ENCODE measurements at places on chromosomes 5 and 9.

DNA sequence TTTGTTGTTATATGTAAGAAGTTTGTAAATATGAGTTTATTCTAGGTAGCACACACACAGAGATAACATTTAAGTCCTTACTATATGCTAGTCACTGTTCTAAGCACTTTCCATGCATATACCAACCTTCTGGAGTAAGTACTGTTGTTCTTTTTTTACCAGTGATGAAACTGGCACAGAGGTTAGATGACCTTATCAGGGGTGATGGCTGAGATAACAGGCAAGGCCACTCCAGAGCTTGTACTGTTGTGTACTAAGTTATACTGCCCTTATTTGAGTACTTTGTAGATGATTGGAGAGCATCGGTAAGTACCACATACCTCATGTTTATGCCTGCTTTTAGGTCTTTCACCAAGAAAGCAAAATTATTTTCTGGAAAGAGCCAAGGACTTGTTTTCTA is 6.2 kb downstream of the POLR1E start:
- DNase-seq = no peak

DNA sequence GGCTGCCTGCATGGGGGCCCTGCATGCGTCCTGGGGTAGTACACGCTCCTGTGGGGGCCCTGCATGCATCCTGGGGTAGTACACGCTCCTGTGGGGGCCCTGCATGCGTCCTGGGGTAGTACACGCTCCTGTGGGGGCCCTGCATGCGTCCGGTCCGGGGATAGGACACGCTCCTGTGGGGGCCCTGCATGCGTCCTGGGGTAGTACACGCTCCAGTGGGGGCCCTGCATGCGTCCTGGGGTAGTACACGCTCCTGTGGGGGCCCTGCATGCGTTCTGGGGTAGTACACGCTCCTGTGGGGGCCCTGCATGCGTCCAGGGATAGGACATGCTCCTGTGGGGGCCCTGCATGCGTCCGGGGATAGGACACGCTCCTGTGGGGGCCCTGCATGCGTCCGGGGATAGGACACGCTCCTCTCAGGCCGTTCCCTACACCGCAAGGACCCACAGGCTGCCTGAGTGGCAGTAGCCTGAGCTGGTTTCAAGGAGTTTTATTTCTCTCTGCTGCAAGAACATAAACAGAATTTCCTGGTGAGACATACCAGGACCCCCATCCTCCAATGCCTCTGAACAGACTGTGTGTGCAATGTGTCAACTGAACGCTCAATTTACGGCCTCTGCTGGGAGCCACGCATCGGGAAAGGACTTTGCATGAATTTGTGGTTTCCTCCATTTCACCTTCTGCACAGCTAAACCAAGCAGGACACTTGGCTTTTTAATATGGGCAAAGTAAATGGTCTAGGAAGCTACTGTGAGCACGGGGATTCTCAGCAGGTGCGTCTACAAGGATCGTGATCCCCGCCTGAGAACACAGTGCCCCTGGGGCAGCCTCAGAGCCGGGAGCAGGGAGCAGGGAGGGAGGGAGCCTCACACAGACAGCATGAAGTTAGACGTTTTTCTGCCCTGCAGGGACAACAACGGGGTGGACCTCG is 48.9 kb upstream of the CLPTM1L start:
- DNase-seq = no peak

DNA sequence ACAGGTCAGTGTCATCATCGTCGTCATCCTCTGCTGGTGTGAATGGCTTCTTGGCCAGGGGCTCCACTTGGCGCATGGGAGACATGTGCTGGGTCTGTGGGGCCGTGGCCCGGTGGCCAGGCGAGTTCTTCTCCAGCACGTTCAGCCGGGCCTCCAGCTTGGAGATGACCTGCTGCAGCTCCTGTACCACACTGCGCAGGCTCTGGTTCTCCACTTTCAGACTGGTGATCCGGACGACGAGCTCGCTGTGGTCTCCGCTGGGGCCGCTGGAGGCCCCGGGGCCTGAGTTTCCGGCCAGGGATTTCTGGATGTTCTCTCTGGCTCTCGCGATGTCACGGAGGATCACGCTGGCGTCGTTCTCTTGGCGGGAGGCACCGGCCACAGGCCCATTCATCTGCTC is 40.6 kb downstream of the ZNF484 start:
- no peak for DNase-seq

DNA sequence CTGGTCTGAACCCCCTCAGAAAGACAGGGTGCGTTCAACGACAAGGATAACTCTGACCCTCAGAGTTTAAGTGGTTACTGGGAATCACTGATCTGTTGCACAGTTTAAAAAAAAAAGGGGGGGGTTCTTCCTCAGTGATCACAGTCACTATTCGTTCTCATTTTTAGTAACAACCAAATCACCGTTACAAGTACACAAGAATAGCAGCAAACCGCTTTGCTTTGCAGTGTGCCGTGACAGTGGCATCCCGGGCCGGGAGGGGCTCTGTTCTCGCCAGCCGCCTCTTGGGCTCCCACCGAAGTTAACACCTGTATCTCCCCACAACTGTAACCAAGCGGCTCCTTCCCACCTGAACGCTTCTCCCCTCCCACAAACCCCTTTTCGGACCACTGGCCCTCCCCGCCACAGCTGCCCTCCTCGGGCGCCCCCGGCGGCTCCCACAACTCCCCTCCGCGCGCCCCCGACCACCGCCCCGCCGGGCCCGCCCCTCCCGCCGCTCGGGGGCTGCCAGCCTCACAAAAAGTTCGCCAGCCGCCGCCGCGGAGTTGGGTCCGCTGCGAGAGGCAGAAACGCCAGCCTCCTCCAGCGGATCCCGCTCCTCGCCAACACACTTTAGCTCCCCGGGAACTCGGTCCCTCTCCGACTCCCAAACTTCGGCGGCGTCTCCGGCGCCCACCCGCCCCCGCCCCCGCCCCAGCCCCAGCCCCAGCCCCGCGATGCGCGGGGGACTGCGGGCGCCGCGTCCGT is 1.2 kb downstream of the SSBP2 start:
- DNase-seq = peak; percentile 72

GRCh38 chr5:62603934-62604333 is 25.3 kb downstream of the LRRC70 start:
- no peak for DNase-seq

- no peak for DNase-seq
These were observed 26.4 kb downstream of the ARHGEF28 start for GRCh38 chr5:73652391-73652790.

DNA sequence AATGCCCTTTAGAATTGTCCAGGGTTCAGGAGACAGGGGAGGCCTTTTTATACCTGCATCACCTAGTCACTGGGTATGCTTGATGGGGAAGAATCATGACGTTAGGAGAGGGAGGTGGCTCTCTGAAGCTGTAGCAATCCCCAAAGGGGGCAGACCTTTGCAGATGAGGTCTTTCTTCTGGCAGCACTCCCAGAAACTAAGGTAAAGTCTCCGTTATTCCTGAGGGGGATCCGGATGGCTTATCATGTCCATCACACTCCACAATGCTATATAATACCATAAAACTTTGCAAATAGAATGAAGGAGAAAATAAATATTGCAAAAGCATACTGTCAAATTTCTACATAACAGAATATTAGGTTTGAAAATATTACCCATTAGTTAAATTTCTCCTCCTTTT is 21.5 kb upstream of the CAST start:
- no peak for DNase-seq

- no peak for DNase-seq
These were observed 28.3 kb downstream of the SPTAN1 start for GRCh38 chr9:128580731-128581130.

DNA sequence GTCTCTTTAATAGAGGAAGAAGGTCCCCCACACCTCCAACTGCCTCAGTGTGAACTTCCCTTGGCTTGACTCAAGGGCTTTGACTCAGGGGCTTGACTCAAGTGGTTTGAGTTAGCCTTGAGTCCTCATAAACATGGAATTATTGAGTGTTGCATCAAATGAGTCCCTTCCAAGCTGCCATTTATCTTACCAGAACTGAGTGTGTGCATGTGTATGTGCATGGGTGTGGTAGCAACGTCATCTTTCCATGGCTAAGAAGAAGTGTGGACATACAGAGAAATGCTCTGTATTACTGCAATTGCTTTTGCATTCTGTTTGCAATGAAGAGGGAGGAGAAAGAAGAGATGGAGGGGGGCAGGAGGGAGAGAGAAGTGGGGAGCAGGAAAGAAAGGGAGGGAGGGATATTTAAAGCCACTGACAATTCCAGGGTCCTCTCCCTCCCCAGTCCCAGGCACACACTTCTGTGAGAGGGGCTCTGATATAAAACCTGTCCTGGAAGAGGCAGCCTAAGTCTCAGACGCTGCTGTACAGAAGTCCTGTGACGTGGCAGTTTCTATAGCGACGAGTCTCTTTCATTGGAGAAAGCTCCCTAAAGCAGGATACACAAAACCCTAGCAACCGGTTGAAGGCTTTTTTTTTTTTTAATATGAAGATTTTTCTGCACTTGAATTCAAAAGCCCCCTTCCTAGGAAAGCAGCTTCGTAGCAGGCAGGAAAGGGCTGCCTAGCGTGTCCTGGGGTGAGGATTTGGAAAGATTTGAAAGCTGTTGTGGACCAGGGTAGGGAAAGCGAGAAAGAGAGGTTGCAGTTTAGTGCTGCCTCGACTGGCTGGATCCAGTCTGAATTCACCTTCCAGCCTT is 93.3 kb upstream of the MAP1B start:
- no peak for DNase-seq

- DNase-seq = no peak
These were observed 123.9 kb upstream of the SLIT3 start for GRCh38 chr5:169424670-169425378.

DNA sequence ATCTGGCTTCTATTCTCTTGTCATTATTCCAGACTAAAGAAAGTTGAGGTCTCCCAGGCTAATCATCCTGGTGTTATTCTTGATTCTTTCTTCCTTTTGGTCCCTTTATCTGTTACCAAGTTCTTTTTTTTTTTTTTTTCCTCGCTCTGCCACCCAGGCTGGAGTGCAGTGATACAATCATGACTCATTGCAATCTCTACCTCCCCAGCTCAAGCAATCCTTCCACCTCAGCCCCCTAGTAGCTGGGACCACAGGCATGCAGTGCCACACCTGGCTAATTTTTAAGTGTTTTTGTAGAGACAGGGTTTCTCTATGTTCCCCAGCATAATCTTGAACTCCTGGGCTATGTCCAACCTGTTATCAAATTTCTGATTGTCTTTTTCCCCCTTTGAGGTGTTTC is 126.6 kb upstream of the DHFR start:
- no peak for DNase-seq

Measured in sigmoid colon (tissue), 7 donors.